ENCODE measurements at places on chromosomes 12 and 14.

GRCh38 chr12:26403601-26404000 lies 208.2 kb downstream of the SSPN start:
- no peak for DNase-seq

GRCh38 chr14:101456246-101457175 lies 104.8 kb upstream of the DIO3 start:
- DNase-seq: no peak

GRCh38 chr12:129381715-129382114 lies 522.1 kb downstream of the TMEM132D start:
- no peak for DNase-seq

GRCh38 chr14:60760209-60760608 lies 25.6 kb downstream of the MNAT1 start:
- DNase-seq: no peak

DNA sequence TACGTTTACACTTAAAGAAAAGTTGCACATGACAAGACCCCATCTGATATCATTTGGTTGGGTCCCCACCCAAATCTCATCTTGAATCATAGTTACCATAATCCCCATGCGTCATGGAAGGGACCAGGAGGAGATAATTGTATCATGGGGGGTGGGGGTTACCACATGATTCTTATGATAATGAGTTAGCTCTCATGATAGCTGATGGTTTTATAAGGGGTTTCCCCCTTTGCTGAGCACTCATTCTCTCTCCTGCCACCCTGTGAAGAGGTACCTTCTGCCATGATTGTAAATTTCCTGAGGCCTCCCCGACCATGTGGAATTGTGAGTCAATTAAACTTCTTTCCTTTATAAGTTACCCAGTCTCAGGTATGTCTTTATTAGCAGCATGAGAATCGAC lies 60.3 kb downstream of the PHLDA1 start:
- no peak for DNase-seq

DNA sequence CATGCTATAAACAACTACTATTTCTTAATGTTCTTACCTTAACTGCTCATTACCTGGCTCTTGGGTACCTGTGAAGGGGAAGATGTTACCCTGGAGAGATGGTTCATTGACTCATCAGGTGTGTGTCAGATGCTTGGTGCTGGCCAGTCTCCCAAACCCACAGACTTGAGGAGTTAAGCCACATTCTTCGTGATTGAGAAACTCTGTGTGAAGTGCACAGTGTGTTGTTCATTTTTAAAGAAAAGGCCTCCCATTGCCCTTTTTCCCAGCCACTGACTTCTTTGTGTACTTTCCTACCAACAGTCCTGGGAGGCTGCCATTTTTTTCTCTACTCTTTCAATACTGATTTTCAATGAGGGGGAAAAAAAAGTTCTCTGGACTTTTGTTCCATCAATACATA lies 3.2 kb downstream of the MGST1 start:
- DNase-seq: no peak

Data from CD4-positive, alpha-beta T cell treated with Interferon gamma for 1 hour (primary cell).